ENCODE measurements at places on chromosomes 1 and 21.
A peak's percentile ranks its signal among the peaks of the same experiment; 100 is the strongest.

GRCh38 chr1:78619803-78620579, at the start of gene IFI44L:
Gene IFI44L (plus strand): TSS chr1:78620448. CDS start chr1:78627916, 7,468 bp downstream.
- peak; percentile 85 for DNase-seq

GRCh38 chr1:168288311-168289052, 7.8 kb downstream of the TBX19 start:
- DNase-seq = no peak

DNA sequence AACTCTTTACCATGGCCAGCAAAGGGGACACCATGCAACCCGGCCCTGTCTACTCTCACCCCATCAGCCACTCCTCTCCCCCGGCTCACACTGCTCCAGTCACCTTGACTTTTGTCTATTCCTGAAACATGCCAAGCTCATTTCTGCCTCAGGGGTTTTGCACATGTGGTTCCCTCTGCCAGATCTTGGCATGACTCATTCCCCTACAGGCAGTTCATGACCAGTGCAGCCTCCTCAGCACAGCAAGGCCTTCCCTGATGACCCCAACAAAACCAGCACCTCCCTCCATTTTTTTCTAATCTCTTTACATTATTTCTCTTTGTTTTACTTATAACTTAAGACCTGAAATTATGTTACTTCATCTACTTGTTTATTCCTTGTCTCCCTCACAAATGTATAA, 58.6 kb upstream of the GJB5 start:
- DNase-seq = no peak

- DNase-seq = peak; percentile 90
These were observed 77.1 kb downstream of the PIK3CD start for GRCh38 chr1:9728451-9729295.

DNA sequence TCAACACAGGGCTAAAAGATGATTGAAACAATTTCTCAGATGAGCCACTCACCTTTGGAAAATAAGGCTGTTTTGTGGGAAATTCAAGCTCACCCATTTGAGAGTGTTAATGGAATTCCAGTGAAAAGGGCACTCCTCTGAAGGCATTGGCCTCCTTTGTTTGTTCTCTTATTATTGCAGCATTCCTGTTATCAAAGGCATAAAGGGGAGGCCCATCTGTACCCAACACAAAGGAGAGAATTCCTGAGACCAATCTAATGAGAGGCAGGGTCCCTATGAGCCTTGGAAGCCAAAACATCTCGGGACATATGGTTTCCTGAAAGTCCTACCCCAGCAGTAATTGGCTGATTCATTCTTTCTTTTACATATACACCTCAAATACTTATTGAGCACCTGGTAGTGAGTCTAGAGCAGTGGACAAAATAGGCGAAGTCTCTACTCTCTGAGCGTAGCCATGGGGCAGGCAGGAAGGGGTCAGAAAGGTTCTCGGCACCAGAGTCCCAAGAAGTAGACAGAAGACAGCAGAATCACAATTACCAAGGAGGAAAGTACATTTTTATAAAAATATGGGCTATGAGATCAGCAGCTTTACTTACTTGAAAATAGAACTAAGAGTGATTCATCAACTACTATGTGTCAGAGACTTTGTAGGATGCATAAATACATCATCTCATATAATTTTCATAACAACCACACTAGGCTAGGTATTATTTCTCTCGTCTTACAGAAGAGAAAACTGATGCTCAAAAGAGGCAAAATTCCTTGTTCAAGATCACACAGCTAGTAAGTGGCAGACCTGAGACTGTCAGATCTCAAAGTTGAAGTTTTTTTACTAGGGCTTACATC, 218.7 kb downstream of the DAB1 start:
- DNase-seq = no peak

DNA sequence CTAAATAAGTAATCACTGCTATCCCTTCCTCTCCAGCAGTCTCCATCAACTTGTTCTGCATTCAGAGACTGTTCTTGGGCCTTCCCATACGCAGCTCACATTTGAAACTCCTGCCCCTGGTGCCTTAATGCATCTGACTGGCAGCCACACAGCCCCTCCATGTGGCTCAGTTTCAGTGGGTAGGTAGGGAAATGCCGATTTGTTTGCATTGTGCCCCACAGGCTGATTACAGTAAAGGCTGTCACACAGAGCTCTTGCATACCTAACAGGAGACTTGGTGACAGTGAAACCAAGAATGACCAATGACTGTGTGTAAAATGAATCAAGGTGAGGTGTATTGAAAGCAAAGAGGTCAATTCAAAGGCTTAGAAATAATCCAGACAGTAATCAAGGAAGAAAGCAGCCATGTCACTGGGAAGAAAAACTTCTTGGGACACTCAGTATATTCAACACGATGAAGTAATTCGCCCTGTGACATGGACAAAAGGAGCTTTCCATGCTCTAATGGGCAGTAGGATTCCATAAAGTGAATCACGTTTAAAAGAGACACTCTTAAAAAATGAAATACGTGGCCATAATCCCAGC, 12.7 kb upstream of the B3GALNT2 start:
- DNase-seq = no peak

GRCh38 chr21:17738176-17738953, 80.8 kb downstream of the C21orf91 start:
- DNase-seq = no peak

- DNase-seq = no peak
These were observed 65.8 kb downstream of the SIK1 start for GRCh38 chr21:43361127-43361492.

DNA sequence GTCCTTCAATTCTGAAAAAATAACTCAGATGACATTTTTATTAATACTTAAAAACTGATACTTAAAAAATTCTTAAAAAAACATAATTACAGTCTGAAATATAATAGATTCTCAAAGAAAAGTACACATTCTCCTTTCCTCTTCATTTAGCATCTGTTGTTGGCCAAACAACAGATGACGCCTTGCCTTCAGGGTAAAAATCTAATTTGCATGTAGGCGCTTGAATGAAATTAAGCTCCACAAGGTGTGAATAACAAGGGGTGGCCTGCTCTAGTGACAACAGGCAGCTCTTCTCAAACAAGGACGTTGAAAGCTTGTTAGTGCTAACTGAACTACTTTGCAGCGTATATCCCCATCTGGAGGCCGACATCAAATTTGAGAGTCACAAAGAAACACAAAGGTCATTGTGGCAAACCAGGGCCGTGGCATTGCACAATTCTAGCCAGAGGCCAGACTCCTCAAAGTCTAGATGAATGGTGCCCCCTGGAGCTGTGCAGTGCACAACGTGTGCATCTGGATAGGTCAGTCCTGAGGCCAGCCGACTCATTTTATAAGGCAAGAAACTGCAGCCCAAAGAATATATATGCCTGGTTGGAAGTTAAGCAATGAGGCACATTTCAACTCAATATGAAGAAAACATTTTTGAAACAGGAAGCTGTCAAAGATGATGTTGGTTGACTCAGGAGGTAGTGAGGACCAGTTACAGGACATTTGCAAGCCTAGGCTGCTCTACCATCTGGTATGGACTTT, 459.2 kb upstream of the RUNX1 start:
- peak; percentile 30 for DNase-seq

DNA sequence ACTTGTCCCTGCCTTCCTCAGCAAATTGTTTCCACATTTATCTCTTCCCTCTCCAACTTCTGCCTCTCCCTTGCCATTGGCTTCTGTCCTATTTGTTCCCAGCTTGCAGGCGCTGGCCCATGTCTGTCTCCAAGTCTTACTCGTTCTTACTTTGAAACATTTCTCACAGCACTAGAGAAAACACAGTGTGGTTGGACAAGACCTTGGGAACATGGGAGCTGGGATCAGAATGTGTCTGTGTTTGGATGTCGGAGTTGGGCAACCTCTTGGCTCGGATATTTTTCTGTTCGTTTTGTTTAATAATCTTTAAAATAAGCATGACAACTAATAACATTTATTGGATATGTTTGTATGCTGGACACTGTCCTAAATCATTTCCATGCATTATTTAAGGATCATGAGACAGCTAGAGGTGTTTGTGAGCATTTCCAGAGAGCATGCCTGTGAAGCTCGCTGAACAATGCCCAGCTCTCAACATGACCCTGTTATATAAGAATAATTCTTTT, 5.9 kb upstream of the BRWD1 start:
- DNase-seq = no peak

GRCh38 chr1:29531596-29531995, 295.3 kb downstream of the PTPRU start:
- DNase-seq = no peak

- no peak for DNase-seq
These were observed 32.7 kb downstream of the RHBG start for GRCh38 chr1:156401681-156402081.

- no peak for DNase-seq
These were observed 721.3 kb upstream of the NCAM2 start for GRCh38 chr21:20276954-20277353.

DNA sequence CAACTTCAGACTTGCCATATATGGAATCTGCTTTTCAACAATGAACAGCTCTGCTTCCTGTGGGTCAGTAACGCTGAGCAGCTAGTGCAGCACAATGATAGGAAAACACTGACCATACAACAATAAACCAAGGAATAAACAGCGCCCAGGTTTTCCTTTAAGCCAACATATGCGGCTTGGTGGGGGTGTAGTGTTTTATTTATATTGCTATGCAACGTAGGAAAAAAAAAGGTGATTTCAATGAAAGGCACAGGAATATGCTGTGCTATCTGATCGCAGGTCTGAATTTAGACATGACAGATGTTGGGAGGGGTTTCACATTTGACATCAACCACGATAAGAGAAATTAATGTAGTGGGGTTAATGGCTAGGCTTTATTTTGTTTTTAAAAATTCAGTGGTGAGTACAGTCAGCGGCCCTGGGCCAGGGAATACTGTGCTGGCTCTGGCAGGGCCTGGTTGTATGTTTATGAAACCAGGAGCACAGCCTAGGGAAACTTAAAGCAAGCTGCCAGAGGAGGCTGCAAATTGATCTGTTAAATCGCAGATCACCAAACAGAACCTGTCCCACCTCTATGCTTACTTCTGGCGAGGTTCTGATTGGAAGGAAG, 4.3 kb downstream of the TSPAN2 start:
- DNase-seq = no peak

GRCh38 chr1:76715474-76715873, 151.8 kb upstream of the ST6GALNAC5 start:
- no peak for DNase-seq

DNA sequence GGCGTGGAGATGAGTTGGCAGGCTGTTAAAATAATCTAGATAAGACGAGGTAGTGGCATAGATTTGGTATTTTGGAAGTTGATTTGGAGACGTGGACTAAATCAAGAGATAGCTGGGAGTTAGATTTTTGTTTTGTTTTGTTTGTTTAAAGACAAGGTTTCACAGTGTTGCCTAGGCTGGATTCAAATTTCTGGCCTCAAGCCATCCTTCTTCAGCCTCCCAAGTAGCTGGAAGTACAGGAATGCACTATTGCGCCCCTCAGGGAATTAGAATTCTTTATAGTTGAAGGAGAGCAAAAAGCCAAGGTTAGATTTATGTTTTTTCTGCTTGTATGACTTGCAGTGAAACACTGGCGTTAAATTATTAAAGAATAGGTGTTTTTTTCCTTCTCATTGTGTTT, 22.3 kb upstream of the SNRPE start:
- DNase-seq = no peak

DNA sequence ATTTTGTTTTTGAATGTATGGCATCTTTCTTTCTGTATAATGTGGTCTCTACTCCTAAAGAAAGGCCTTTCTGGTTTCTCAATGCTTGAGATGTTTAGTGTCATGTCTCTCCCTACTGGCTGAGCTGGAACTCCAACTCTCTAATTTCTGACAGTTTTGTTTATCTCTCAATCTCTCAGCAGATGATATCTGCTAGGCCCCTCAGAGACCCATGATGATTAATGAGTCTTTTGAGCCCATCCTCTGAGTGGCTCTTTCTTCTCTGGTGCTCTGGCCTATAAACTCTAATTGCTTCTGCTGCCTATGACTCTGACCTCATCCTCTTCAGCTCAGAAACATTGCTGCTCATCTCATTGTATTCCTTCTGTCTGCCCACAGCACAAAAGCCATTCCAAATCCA, 46.6 kb downstream of the CRB1 start:
- no peak for DNase-seq

GRCh38 chr1:41642922-41643821, 158.7 kb upstream of the EDN2 start:
- DNase-seq = peak; percentile 8

GRCh38 chr1:178724376-178724727, 692 bp upstream of the RALGPS2 start:
- no peak for DNase-seq

GRCh38 chr1:119294199-119294598, 74.4 kb upstream of the HAO2 start:
- no peak for DNase-seq

DNA sequence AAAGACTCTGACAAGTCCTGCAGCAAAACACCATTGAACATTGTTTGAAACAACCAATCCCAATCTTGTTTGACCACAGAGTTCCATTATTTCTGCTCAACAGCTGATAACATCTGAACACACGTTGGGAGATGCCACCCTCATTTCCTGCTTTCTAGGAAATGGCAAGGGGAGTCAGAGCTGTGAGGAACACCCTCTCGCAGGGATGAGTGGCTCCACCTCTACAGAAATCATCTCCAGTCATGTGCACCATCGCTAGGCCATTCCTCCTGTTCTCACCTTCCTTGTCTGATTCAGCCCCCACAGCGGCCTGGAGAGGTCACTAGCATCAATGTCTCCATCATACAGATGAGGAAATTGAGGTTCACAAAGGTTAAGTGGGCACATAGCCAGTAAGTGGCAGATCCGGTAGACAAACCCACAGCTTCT, 22.4 kb upstream of the RUNX3 start:
- peak; percentile 72 for DNase-seq

- DNase-seq = peak; percentile 87
These were observed 32.9 kb downstream of the GRHL3 start for GRCh38 chr1:24351918-24352627.

DNA sequence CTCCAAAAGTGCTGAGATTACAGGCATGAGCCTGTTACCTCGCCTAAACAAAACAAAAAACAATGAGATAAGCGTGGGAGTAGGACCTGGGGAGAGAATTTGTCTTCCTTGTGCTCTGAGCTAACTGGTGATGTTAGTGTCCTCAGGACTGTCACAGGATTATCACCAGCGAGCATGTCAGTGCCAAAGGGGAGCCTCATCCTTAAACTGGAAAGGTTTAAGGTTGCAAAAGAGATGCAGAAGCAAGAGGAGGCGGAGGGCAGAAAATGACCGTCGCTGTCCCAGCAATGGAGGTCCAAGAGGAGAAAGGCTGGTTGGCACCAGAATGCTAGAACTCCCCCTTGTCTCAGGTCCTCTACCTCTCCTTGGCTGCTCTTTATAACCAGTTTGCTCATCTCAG, 3.9 kb downstream of the SYPL2 start:
- no peak for DNase-seq

GRCh38 chr1:26535201-26535600, 5.6 kb downstream of the RPS6KA1 start:
- no peak for DNase-seq

GRCh38 chr1:180444522-180444921, 57.9 kb downstream of the ACBD6 start:
- no peak for DNase-seq

- no peak for DNase-seq
These were observed 29.6 kb upstream of the CPLANE2 start for GRCh38 chr1:16266411-16267118.

GRCh38 chr1:47624531-47624930, 186.7 kb downstream of the FOXD2 start:
- no peak for DNase-seq
